ENCODE measurements at places on chromosomes 16 and 17. TPM values are rescaled to one million over a fixed set of nuclear protein-coding genes. Genes with fewer than 3 reads are reported as not detected.

DNA sequence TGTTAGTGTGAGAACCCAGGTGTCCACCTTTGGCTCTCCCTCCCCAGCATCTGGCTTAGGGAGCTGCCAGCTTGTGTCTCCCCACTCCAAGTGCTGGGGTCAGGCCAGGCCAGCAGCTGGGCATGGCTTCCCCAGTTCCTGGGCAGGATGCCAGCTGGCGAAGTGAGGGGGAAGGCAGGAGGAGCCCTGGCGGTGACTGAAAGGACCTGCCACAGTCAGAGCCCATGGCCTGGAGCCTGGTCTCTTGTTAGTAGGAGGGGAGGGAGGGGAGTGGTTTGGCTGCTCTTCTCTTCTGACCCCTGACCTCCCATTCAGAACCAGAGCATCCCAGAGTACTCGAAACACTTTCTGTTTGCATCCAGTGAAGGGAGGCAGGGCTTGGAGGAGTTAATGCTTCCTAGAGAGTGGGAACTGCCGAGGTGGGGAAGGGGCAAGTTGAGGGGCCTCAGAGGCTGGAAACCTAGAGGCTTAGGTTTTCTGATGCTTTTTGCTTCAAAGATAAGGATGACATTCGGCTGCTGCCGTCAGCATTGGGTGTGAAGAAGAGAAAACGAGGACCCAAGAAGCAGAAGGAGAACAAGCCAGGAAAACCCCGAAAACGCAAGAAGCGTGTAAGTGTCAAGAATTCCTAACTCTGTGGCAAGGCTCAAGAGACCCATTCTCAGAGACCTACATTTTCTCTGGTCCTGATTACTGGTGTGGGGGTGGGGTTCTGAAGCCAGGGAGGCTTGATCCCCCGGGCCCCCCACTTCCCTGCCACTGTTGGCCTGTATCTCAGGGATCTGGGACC, 772 bp downstream of the CHD3 start:
- H3K4me1 ChIP-seq = peaks cover 38% of the 10 kb centered on the region
- peak overlapping the region; percentile 91 for H3K27ac ChIP-seq
- no peak overlapping the region for H3K4me3 ChIP-seq

DNA sequence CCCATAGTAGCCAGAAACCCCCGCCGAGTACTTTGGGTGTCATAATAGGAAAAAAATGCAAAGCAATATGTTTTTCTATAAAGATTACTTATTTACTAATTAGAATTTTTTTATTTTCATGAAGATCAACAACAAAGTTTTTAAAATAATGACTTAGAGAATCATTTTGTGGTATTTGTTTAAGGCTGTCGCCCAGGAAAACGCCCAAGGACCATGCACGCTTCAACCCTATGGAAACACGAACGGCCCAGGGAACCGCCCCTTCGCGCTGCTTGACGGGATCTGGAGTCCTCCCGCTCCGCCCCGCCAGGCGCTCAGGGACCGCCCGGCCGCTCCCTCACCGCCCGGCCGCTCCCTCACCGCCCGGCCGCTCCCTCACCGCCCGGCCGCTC, 408 bp upstream of the KPNA2 start:
- H3K4me1 ChIP-seq = peaks cover 4% of the 10 kb centered on the region
- peak; percentile 92 for DNase-seq
- no peaks in the 10 kb centered on the region for H3K36me3 ChIP-seq
- no peaks in the 10 kb centered on the region for H3K27me3 ChIP-seq

- no peak overlapping the region for H3K27ac ChIP-seq
- H3K36me3 ChIP-seq = no peaks in the 10 kb centered on the region
- H3K4me1 ChIP-seq = no peaks in the 10 kb centered on the region
Observed at GRCh38 chr17:6361733-6362132, 73.2 kb downstream of the AIPL1 start.

GRCh38 chr17:68909066-68909465, 46.1 kb downstream of the ABCA8 start:
- peaks cover 38% of the 10 kb centered on the region for H3K4me1 ChIP-seq
- H3K36me3 ChIP-seq = no peaks in the 10 kb centered on the region
- H3K4me3 ChIP-seq = no peak overlapping the region

TP53TG3C gene
- not detected for polyA plus RNA-seq

DNA sequence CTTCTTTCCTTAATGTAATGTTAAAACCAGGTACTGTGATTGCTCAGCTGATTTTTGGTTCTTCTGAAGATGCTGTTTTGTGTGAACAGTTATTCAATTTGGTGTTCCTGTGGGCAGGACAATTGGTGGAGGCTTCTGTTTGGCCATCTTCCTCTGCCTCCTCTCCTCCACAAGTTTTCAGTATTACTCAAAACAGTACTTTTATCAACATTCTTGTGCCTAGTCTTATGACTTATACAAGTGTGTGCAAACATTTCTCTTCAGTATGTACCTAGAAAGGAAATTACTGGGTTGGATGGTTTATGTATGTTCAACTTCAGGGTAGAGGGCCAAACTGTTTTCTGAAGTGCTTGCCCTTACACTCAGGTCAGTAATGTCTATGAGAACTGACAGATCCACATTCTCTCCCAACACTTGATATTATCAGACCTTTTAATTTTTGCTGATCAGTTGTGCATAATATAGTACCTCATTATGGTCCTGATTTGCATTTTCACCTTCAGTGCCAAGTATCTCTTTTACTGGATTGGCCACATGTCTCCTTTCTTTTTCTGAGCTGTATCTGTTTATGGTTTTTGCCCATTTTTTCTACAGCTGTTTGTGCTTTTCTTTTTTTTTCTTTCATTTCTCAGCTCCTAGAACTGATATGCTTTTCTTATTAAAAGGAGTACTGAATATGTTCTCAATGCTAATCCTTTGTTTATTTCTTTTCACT, 50.9 kb downstream of the ERCC4 start:
- no peaks in the 10 kb centered on the region for H3K27me3 ChIP-seq
- H3K27ac ChIP-seq = no peak overlapping the region
- no peaks in the 10 kb centered on the region for H3K4me1 ChIP-seq
- no peaks in the 10 kb centered on the region for H3K36me3 ChIP-seq
- no peak overlapping the region for H3K4me3 ChIP-seq

CASKIN1 gene
- polyA plus RNA-seq = 1.4 TPM

HBZ gene
- not detected for polyA plus RNA-seq

DNA sequence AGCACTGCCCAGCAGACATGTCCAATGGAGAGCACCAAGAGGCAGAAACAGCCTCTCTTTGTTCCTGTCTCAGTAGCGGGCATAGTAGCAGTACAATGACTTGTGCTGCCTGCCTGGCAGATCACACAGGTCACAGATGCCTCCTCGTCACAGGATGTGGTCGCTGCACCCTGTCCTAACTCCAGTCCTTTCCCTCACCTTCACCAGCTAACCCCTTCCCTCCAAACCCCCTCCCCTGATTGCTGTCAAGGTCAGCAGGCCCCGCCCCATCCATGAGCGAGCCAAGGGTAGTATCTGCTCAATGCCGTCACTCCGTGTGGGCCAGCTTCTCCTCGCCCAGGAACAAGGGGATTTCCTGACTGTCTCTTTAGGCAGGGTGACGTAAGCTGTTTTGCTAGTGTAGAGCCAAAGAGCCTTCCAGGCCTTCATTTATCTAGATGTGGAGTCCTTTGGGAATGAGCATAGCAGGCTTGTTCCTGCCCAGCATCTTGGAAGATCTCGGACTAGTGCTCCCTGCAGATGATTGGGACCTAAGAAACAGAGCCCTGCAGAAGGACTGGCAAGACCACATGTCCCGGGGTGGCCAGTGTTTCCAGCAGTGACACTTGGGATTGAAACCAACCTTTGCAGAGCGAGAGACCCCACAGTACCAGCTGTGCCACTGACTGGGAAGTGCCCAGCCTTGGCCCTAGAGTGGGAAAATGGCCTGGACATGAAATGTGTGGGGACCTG, 75.9 kb upstream of the TNRC6C start:
- H3K4me3 ChIP-seq = no peak overlapping the region
- peak overlapping the region; percentile 74 for H3K27ac ChIP-seq
- H3K4me1 ChIP-seq = peaks cover 29% of the 10 kb centered on the region
- peak; percentile 55 for DNase-seq
- peaks cover 4% of the 10 kb centered on the region for H3K27me3 ChIP-seq

- no peak overlapping the region for H3K27ac ChIP-seq
- H3K36me3 ChIP-seq = no peaks in the 10 kb centered on the region
- no peaks in the 10 kb centered on the region for H3K27me3 ChIP-seq
Observed at GRCh38 chr17:27217631-27218030, 76.3 kb upstream of the WSB1 start.

- peak overlapping the region; percentile 85 for H3K27ac ChIP-seq
- H3K27me3 ChIP-seq = no peaks in the 10 kb centered on the region
- no peaks in the 10 kb centered on the region for H3K4me1 ChIP-seq
Observed at GRCh38 chr17:78366109-78366848, 6.4 kb upstream of the SOCS3 start.

GRCh38 chr16:4538350-4539235, at the start of gene CDIP1:
Gene CDIP1 (minus strand): TSS chr16:4538773. CDS start chr16:4514130, 24,643 bp downstream.
- no peaks in the 10 kb centered on the region for H3K36me3 ChIP-seq
- peak within 1 kb of the TSS; percentile 94 for H3K27ac ChIP-seq
- peak; percentile 99 for DNase-seq
- H3K27me3 ChIP-seq = no peaks in the 10 kb centered on the region
- H3K4me3 ChIP-seq = peak within 1 kb of the TSS; percentile 54

DNA sequence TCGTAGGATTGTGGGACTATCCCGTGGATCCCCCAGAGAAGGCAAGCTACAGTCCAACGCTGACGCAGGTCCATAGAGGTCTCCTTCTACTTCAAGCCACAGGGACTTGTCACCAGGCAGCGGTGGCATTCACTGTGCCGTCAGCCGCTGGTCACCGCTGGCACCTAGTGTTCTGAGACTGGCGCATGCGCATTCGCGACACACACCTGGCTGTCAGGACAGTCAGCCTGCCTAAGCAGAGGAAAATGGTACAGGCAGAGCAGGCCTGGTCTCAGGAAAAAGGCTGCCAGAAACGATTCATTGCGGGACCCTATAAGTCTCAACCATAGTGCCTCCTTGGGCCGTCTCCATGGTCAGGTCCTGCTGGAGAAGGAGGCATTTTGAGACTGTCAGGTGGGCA, 138.0 kb upstream of the WSB1 start:
- H3K4me1 ChIP-seq = no peaks in the 10 kb centered on the region
- no peaks in the 10 kb centered on the region for H3K36me3 ChIP-seq
- no peak overlapping the region for H3K4me3 ChIP-seq

MSLN gene
- not detected for polyA plus RNA-seq

DNA sequence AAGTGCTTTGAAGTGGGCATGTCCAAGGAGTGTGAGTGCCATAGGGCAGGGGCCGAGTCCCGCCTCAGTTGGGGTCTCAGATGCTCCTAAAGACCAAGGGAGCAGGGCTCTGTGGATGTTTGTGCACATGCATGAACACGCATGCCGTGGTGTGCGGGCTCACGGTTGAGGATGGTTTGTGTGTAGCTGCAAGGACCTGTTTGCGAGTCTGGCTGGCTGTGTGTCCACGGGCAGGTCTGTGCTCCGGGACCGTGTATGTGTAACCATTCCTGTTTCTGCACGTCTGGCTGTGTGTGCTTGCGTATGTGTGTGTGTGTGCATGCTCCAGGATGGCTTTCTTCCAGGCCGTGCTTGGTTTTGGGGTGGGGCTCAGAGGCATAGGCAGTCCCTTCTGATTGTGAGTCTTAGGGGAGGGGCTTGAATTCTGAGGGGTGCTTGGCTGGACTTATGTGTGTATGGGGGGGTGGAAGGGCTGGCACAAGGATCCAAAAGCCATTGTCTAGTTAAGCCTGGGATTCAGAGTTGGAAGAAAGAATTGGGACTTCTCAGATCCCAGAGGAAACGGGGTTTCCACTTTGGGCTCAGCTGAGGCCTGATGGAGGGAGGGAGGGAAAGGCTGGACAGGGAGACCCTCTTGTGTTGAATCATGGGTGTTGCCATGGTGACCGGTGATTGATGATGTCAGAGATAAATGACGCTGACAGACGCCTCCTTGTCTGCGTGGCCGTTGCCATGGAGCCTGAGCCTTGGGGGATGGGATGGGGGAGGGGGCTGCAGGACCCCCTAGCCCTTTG, 14.4 kb downstream of the GJD3 start:
- no peaks in the 10 kb centered on the region for H3K27me3 ChIP-seq
- DNase-seq = peak; percentile 87
- no peak overlapping the region for H3K27ac ChIP-seq
- H3K4me3 ChIP-seq = no peak overlapping the region
- peaks cover 72% of the 10 kb centered on the region for H3K4me1 ChIP-seq

- no peaks in the 10 kb centered on the region for H3K27me3 ChIP-seq
- no peak for DNase-seq
- no peaks in the 10 kb centered on the region for H3K36me3 ChIP-seq
- no peaks in the 10 kb centered on the region for H3K4me1 ChIP-seq
- no peak overlapping the region for H3K4me3 ChIP-seq
Observed at GRCh38 chr16:13012601-13013000, 111.2 kb downstream of the SHISA9 start.

PTX4 gene
- not detected for polyA plus RNA-seq

- H3K36me3 ChIP-seq = no peaks in the 10 kb centered on the region
- no peaks in the 10 kb centered on the region for H3K4me1 ChIP-seq
Observed at GRCh38 chr17:70521821-70522256, 352.5 kb downstream of the KCNJ2 start.

- no peak overlapping the region for H3K27ac ChIP-seq
- no peaks in the 10 kb centered on the region for H3K4me1 ChIP-seq
- H3K36me3 ChIP-seq = no peaks in the 10 kb centered on the region
- H3K4me3 ChIP-seq = no peak overlapping the region
- no peaks in the 10 kb centered on the region for H3K27me3 ChIP-seq
Observed at GRCh38 chr16:79265701-79266100, 334.8 kb downstream of the MAF start.

DNA sequence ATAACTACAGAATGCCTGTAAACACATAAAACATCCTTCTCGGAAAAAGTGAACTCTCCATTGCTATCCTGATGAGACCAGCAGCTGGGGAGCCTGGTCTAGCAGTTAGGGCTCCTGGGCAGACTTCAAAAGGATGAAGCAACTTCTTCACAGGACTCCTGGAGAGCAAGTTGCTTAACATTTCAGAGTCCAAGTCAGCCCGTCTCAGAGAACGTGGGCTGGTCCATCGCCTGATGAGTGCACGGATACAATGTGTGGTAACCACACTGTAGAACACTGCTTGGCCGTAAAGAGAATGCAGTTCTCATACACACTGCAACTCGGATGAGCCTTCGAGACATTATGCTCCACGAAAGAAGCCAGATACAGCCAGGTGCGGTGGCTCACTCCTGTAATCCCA, 52.7 kb downstream of the TMEM235 start:
- H3K4me3 ChIP-seq = no peak overlapping the region
- H3K27me3 ChIP-seq = no peaks in the 10 kb centered on the region
- H3K27ac ChIP-seq = no peak overlapping the region
- no peaks in the 10 kb centered on the region for H3K36me3 ChIP-seq

All from adrenal gland (tissue), 19 donors.